Glutamatergic neuron (in vitro differentiated cells): ENCODE measurements at places on chromosomes 13 and 19. TPM values are rescaled to one million over a fixed set of nuclear protein-coding genes. Genes with fewer than 3 reads are reported as not detected.
A peak's percentile ranks its signal among the peaks of the same experiment; 100 is the strongest.

DNA sequence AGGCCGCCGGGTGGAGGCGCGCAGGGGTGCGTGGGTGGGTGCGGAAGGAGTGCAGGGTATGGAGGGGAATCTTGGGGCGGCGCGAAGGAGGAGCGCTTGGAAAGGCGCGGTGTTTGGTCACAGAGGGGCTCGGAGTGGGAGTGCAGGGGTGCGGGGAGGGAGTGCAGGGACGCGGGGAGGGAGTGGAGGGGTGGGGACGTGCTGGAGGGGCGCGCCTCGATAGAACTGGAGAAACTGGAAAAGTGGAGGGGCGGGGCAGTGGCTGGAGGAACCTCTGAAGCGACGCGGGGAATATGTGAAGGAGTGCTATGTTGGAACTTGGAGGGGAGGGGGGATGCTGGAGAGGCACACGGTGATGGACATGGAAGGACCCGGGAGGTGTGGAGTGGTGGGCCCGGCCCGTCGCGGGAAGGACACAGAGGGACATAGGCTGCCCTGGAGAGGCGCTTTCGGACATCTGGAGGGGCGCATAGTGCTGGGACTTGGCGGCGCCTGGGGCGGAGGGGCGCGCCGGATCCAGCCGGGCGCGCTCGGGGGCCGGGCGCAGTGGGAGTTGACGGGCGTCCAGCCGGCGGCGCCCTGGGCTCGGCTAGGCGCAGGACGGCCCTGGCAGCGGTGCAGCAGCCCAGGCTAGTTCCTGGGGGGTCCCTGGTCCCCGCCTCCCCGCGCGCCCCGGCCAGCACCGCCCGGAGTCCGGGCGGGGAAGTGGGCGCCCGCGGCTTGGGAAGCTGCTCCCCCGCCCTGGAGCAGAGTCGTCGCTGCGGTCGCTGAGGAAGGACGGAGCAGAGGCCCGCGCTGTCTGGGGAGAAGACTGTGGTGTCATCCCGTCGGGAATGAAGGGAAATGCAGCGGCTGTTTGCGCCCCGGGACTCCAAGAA lies 20.8 kb upstream of the SGCG start:
- peaks cover 4% of the 10 kb centered on the region for H3K4me1 ChIP-seq
- peaks cover 16% of the 10 kb centered on the region for H3K27me3 ChIP-seq
- peak; percentile 38 for DNase-seq
- H3K36me3 ChIP-seq, result no peaks in the 10 kb centered on the region

- no peak overlapping the region for H3K27ac ChIP-seq
- peak; percentile 53 for DNase-seq
- H3K27me3 ChIP-seq, result peaks cover 15% of the 10 kb centered on the region
- peaks cover 5% of the 10 kb centered on the region for H3K4me1 ChIP-seq
- H3K4me3 ChIP-seq, result no peak overlapping the region
Measured at GRCh38 chr19:7674010-7675005, 2.6 kb upstream of the MCEMP1 start.

- H3K27me3 ChIP-seq, result peaks cover 4% of the 10 kb centered on the region
- peaks cover 6% of the 10 kb centered on the region for H3K4me1 ChIP-seq
- no peak overlapping the region for H3K27ac ChIP-seq
- no peak for DNase-seq
Measured at GRCh38 chr13:28451482-28452217, 43.3 kb downstream of the FLT1 start.

DNA sequence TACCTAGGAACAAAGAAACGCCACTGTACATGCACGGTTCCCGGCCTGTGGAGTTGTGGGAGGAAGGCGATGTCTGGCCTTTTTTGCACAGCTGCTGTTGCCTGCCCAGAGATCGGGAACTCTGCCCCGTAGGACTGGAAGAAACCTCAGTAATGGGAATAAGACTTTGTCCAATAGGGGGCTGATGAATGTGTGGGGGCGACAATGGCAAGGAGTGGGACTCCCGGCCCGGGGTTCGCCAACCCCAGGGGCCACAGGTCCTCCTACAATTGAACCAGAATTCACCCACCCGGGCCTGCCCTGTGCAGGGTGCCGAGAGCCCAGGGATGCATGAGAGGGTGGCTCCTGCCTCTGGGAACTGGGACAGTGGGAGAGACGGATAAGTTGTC lies 2.0 kb upstream of the CEBPA start:
- H3K36me3 ChIP-seq, result no peaks in the 10 kb centered on the region
- H3K27ac ChIP-seq, result no peak overlapping the region
- DNase-seq, result no peak
- H3K27me3 ChIP-seq, result peaks cover 12% of the 10 kb centered on the region
- H3K4me3 ChIP-seq, result peak overlapping the region; percentile 25
- no peaks in the 10 kb centered on the region for H3K4me1 ChIP-seq

GRCh38 chr19:8461891-8462290 lies 17.1 kb downstream of the HNRNPM start:
- no peak for DNase-seq
- no peak overlapping the region for H3K27ac ChIP-seq
- no peak overlapping the region for H3K4me3 ChIP-seq
- peaks cover 2% of the 10 kb centered on the region for H3K27me3 ChIP-seq
- peaks cover 40% of the 10 kb centered on the region for H3K4me1 ChIP-seq

DNA sequence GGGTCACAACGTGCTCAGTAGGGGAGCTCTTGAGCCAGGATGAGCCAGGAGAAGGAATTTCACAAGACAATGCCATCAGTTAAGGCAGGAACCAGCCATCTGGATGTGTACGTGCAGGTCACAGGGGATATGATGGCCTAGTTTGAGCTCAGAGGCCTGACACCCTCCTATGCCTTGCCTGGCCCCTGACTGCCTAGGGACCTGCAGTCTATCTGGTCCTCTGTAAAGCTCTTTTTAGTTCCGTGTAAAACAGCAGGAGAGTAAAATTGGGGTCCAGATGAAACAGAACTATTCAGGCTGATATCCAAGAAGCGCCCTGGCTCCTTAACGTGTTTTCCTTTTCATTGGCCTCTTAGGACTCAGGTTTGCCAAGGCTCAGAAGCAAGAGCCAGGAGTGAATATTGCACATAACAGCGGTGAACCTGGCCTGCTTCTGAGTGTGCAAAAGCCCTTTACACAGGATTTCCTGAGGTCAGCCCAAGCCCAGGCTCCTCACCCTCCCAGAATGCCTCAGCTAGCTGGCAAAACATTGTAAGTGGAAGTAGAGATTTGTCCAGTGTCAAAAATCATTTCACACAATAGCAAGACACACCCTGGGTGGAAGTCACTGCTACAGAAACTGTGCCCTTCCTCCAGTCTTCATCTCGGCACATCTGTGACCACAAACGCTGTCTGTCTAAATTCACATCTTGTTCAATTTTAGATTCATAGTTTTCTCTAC lies 777.2 kb downstream of the UQCRFS1 start:
- H3K4me1 ChIP-seq, result no peaks in the 10 kb centered on the region
- H3K4me3 ChIP-seq, result no peak overlapping the region
- peaks cover 9% of the 10 kb centered on the region for H3K27me3 ChIP-seq
- H3K36me3 ChIP-seq, result peaks cover 31% of the 10 kb centered on the region
- no peak for DNase-seq

GRCh38 chr13:52787235-52787634 lies 47.6 kb upstream of the CNMD start:
- peaks cover 3% of the 10 kb centered on the region for H3K27me3 ChIP-seq
- no peak for DNase-seq
- peaks cover 2% of the 10 kb centered on the region for H3K4me1 ChIP-seq
- no peak overlapping the region for H3K27ac ChIP-seq
- H3K4me3 ChIP-seq, result no peak overlapping the region
- no peaks in the 10 kb centered on the region for H3K36me3 ChIP-seq

GRCh38 chr13:105906746-105907145 lies 628.7 kb downstream of the EFNB2 start:
- no peaks in the 10 kb centered on the region for H3K4me1 ChIP-seq
- H3K4me3 ChIP-seq, result no peak overlapping the region

DNA sequence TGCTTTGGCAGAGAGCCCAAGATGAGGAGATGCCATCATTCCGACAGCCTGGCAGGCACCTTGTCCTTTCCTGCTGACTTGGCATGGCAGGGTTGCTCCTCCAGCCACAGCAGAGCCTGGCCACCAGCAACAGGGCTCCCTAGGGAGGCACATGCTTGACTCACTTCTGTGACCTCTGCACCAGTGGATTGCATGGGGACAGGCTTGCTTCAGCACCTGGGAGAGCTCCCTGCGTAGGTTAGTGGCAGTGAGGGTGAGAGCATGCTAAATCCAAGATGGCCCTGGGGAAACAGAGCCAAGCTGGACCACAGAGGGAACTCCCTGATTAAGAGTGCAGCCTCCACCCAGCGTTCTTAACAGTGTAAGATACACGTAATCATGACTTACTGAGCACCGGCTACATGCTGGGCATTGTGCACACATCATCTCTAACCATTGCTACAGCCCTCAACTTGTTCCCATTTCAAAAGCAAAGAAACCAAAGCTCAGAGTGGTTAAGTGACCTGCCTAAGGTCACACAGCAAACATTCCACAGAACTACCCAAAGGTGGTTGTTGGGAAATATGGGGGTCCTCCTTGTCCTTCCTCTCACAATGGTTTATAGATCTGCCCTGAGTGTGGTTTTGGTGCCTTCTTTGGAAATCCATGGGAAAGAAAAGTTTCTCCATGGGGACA lies 116.6 kb upstream of the UQCRFS1 start:
- DNase-seq, result no peak
- peaks cover 16% of the 10 kb centered on the region for H3K36me3 ChIP-seq
- H3K4me1 ChIP-seq, result peaks cover 22% of the 10 kb centered on the region
- peaks cover 11% of the 10 kb centered on the region for H3K27me3 ChIP-seq
- no peak overlapping the region for H3K27ac ChIP-seq

The MLLT1 gene
- 52.9 TPM for total RNA-seq

GRCh38 chr13:110023729-110024644 lies 237.6 kb upstream of the IRS2 start:
- peaks cover under 1% of the 10 kb centered on the region for H3K27me3 ChIP-seq
- H3K36me3 ChIP-seq, result no peaks in the 10 kb centered on the region
- no peak overlapping the region for H3K4me3 ChIP-seq
- no peaks in the 10 kb centered on the region for H3K4me1 ChIP-seq
- no peak overlapping the region for H3K27ac ChIP-seq
- peak; percentile 39 for DNase-seq

- peaks cover 10% of the 10 kb centered on the region for H3K27me3 ChIP-seq
- H3K36me3 ChIP-seq, result peaks cover 6% of the 10 kb centered on the region
- H3K27ac ChIP-seq, result no peak overlapping the region
- no peak overlapping the region for H3K4me3 ChIP-seq
- H3K4me1 ChIP-seq, result no peaks in the 10 kb centered on the region
- no peak for DNase-seq
Measured at GRCh38 chr13:111906816-111907215, 160.1 kb upstream of the SOX1 start.

DNA sequence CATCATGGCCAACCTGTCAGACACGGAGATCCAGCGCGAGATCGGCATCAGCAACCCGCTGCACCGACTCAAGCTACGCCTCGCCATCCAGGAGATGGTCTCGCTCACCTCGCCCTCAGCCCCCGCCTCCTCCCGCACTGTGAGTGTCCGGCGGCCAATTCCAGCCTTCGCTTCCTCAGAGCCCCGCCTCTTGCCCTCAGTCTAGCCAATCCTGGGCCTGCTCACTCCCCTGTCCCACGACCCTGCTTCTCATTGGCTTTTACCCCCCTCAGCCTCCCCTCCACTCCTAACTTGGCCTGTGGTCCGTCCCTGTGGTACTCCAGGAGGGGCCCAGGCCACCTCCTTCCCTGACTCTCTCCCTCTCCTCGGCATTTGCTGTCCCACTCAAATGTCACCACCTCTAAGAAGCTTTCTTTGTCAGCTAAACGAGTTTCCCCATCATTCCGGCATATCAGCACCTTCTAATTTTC lies 12.3 kb downstream of the HRC start:
- H3K4me1 ChIP-seq, result peaks cover 21% of the 10 kb centered on the region
- peaks cover under 1% of the 10 kb centered on the region for H3K36me3 ChIP-seq
- H3K27ac ChIP-seq, result peak overlapping the region; percentile 79
- H3K4me3 ChIP-seq, result peak overlapping the region; percentile 89
- H3K27me3 ChIP-seq, result peaks cover 19% of the 10 kb centered on the region

The HIF3A gene
- total RNA-seq, result 4.4 TPM

- H3K4me3 ChIP-seq, result no peak overlapping the region
- no peak for DNase-seq
- no peaks in the 10 kb centered on the region for H3K27me3 ChIP-seq
- no peaks in the 10 kb centered on the region for H3K36me3 ChIP-seq
- H3K4me1 ChIP-seq, result no peaks in the 10 kb centered on the region
- H3K27ac ChIP-seq, result no peak overlapping the region
Measured at GRCh38 chr13:27600711-27601110, 19.6 kb downstream of the LNX2 start.

The C19orf85 gene
- total RNA-seq, result not detected

DNA sequence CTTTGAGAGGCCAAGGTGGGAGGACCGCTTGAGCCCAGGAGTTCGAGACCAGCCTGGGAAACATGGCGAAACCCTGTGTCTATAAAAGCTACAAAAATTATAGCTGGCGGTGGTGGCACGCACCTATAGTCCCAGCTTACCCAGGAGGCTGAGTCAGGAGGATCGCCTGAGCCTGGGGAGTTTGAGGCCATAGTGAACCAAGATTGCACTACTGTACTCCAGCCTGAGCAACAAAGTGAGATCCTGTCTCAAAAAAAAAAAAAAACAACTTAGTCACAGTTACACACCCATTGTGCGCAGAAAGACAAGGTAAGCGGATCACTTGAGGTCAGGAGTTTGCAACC lies 728 bp upstream of the DENND1C start:
- no peaks in the 10 kb centered on the region for H3K27me3 ChIP-seq
- no peaks in the 10 kb centered on the region for H3K36me3 ChIP-seq

DNA sequence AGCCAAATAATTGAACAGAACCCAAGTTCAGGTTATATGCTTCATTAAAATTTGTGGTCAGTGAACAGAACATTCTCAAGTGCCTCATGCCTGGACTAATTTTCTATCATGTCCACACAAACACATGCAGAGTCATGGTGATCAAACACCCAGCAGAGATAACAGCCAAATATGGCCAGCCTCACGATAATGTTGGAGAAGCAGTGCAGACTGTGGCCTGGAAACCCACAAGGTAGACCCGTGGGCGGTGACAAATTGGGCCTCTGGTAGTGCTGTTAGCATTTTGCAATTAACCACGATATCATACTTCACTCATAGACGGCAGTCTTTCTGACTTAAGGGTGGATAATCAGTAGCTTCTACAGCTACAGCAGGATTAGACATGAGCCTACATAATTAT lies 35.0 kb upstream of the VWA8 start:
- DNase-seq, result no peak
- H3K36me3 ChIP-seq, result peaks cover 4% of the 10 kb centered on the region
- no peak overlapping the region for H3K27ac ChIP-seq
- no peak overlapping the region for H3K4me3 ChIP-seq
- no peaks in the 10 kb centered on the region for H3K27me3 ChIP-seq

The CYP2A7 gene
- total RNA-seq, result not detected

- no peak overlapping the region for H3K4me3 ChIP-seq
- H3K36me3 ChIP-seq, result no peaks in the 10 kb centered on the region
- H3K4me1 ChIP-seq, result peaks cover 19% of the 10 kb centered on the region
- no peaks in the 10 kb centered on the region for H3K27me3 ChIP-seq
- no peak overlapping the region for H3K27ac ChIP-seq
Measured at GRCh38 chr13:77637588-77637987, 59.9 kb upstream of the SLAIN1 start.

DNA sequence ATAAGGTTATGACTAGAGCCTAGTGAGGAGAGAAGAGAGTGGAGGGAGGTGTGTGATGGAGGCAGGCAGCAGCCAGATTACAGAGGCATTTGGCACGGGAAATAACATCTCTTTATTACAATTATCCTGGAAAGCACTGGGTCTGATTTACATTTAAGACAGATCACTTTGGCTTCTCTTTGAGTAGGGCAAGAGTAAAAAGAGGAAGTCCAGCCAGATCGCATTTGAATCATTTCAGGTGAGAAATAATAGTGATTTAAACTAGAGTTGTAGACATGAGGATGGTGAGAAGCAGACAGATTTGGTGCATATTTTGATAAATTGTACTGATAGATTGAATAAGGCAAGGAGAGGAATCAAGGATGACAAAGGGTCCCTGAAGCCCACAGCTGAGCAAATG lies 9.6 kb upstream of the SACS start:
- no peak for DNase-seq
- peaks cover 9% of the 10 kb centered on the region for H3K4me1 ChIP-seq
- peaks cover 6% of the 10 kb centered on the region for H3K36me3 ChIP-seq
- H3K27me3 ChIP-seq, result no peaks in the 10 kb centered on the region

The FOSB gene
- not detected for total RNA-seq
